ENCODE measurements at places on chromosomes 7 and 10.

GRCh38 chr7:140734096-140734495 is 37.6 kb downstream of the NDUFB2 start:
- DNase-seq = no peak

DNA sequence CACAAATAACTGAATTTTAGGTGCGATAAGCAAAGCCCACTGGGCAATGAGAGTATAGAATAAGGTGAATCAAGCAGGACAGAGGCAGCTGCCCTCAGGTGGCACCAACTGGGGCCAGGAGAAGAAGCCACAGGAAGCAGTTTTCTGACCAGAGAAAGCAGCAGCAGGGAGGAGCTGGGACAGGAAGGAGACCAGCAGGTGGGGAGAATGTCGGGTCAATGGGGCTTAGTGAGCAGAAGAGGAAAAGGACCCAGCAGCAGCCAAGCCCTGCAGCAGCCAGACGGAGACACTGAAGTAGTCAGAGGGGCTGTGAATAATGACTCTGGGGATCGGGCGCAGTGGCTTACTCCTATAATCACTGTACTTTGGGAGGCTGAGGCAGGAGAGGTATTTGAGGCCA is 209.6 kb upstream of the SH2B2 start:
- DNase-seq = no peak

GRCh38 chr7:80110376-80110775 is 24.3 kb upstream of the GNAI1 start:
- no peak for DNase-seq

DNA sequence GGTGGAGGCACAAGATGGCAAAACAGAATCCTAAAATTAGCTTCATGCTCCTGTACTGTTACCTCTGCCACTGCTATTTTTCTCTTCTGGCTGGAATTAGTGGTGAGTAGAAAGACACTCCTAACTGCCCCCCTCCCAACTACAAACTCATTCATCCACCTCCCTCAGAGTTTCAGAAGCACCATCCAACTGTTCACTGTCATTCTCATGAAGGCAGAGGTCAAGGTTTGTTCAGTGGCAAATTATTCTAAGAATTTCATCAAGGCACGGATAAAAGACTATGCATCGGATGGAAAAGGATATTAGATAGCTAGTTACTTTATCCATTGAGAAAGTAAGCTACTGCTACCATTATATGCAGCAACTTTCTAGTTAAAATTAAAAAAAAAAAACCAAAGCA is 59.7 kb downstream of the LRGUK start:
- DNase-seq = no peak

GRCh38 chr7:27895551-27895950 is 155.6 kb downstream of the TAX1BP1 start:
- DNase-seq = no peak

DNA sequence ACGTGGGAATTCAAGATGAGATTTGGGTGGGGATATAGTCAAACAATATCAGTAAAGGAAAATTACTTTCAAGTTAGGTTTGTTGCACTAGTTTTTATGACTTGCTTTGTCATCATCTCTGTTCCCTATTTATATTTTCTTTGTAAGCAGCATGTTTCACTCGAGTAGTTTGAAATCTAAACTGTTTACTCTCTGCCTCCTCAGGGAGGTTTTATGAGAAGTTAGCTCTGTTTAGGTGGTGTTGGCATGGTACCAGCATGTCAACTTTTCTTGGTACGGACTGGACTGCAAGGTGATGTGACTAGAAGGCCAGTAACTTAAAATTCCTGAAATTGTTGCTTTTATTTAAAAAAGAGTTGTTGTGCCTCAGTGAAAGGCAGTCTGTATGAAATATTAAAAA is 59.2 kb upstream of the MTPN start:
- no peak for DNase-seq

DNA sequence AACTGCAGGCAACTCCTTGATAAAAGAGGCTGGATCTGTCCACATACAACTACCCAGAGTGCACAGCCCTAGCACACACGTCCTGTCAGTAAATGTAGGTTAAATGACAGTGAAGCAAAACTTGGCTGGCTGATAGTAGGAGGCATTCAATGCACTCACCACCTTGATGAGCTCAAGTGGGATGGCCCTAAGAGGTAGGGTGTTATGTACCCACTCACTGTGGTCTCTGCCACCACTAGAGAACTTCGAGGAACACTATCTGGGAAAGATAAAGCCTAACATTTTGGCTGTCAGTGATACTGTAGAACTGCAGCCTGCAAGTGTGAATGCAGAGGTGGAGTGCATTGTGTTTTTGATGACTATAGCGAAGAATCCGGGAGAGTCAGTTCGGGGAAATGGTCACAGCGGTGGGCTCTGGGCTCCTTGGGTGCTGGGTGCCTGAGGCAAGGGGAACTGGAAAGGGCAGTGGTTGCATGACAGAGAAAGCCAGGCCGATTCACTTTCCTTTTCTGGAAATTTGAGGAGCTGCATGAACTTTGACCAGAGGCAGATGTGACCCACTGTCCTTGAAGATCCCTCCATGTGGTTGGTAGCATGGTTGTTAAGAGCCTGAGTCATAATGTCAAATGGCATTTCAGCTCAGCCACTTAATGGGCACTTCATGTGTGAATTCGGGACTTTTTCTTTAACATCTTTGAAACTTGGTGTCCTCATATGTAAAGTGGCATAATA is 93.1 kb upstream of the ZPBP start:
- DNase-seq = no peak

DNA sequence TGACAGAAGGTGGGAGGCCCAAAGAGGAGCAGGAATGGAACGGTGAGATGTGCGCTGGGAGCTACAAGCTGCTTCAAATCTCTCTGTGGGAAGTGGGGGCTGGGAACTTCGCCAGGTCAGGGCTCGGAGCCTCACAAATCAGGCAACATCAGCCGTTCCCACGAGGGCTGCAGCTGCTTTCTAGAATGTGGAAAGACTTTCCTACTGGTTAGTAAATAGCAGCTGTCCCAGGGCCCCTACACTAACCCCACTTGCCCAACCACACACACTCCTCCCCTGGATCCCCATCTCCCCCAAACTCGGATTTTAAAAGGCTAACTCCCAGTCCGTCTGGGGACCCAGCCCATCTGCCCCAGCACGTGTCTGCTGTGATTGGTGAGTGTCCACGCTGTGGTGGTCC is 40.6 kb upstream of the PITRM1 start:
- no peak for DNase-seq

GRCh38 chr7:22726345-22726906 is 574 bp upstream of the IL6 start:
- peak; percentile 70 for DNase-seq

GRCh38 chr7:24042028-24042427 is 242.0 kb upstream of the NPY start:
- DNase-seq = no peak

- DNase-seq = no peak
Observed at GRCh38 chr10:75658915-75659314, 227.5 kb downstream of the LRMDA start.

DNA sequence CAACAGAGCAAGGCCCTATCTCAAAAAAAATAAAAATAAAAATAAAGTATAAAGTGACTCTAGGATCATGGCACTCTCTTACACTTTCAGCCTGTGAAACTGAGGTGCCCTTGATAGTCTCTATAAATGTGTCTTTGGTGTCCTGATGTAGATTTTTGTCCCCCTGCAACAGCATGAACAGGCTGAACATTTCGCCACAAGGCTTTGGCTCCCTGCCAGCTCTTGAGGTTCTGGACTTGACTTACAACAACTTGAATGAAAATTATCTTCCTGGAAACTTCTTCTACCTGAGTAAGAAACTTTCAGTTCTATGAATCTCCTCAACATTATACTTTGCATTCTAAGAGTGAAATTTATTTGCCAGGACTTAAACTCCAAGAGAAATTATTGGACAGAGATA is 48.1 kb upstream of the BMS1 start:
- no peak for DNase-seq

- no peak for DNase-seq
Observed at GRCh38 chr7:91033574-91033973, 230.7 kb upstream of the FZD1 start.

GRCh38 chr7:139570626-139571025 is 47.1 kb downstream of the CLEC2L start:
- no peak for DNase-seq

- DNase-seq = peak; percentile 80
Observed at GRCh38 chr10:132571650-132572544, 34.3 kb downstream of the INPP5A start.

DNA sequence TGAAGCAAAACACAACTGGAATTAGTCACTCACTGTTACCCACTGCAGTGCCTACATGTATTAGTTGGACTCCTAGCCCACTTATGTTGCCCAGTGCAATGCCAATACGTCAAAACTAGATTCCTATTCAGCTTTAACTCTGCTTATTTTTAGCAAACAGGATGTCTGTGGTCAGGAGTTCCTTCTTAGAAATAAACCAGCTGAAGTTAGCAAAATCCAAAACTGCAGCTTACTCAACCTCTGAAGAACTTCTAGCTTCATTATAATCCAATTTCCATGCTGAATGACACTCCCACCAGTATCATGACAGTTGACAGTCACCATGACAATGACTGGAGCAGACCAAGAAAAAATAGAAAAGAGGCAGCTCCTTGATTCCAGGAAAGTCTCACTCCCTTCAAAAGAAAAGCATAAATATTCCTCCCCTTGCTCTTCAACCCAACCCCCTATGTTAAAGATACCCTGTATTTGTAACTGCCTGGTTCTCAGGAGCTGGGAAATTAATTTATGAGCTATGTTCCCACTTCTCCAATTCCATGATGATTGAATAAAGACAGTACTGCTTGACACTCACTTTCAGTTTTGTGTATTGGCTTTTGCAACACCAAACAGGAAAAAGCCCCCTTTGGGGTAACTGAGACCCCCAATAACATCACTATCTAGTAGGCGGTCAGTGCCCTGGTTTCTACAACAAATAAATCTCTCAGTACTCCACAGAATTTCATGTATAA is 327.4 kb downstream of the SORCS1 start:
- no peak for DNase-seq

GRCh38 chr7:65731562-65732035 is 141.3 kb upstream of the VKORC1L1 start:
- DNase-seq = peak; percentile 59

DNA sequence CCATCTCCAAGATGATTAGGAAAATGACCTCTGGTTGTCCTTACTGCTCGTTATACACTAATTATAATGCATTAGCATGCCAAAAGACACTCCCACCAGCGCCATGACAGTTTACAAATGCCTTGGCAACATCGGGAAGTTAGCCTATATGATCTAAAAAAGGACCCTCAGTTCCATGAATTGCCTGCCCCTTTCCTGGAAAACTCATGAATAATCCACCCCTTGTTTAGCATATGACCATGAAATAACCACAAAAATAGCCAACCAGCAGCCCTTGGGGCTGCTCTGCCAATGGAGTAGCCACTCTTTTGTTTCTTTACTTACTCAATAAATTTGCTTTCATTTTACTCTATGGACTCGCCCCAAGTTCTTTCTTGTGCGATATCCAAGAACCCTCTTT is 41.6 kb upstream of the KCNMA1 start:
- no peak for DNase-seq

- no peak for DNase-seq
Observed at GRCh38 chr7:149304006-149304405, 42.0 kb downstream of the ZNF783 start.

DNA sequence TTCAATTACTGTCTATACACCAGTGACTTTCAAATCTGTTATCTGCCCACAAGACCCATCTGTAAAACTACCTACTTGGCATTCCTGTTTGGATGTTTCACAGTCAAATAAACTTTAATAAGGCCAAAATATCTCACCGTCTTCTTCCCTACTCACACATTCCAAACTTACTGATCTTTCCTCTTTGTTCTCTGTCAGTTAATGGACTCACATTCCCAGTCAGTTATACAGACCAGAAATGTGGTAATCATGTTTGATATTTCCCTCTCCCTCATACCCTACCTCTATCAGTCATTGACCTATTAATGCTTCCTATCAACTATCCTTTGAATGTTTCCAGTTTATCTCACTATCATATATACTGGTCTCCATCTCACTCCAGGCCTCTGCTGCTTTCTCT is 28.5 kb upstream of the HDAC9 start:
- DNase-seq = no peak

- no peak for DNase-seq
Observed at GRCh38 chr7:135074096-135074495, 73.8 kb upstream of the TMEM140 start.

DNA sequence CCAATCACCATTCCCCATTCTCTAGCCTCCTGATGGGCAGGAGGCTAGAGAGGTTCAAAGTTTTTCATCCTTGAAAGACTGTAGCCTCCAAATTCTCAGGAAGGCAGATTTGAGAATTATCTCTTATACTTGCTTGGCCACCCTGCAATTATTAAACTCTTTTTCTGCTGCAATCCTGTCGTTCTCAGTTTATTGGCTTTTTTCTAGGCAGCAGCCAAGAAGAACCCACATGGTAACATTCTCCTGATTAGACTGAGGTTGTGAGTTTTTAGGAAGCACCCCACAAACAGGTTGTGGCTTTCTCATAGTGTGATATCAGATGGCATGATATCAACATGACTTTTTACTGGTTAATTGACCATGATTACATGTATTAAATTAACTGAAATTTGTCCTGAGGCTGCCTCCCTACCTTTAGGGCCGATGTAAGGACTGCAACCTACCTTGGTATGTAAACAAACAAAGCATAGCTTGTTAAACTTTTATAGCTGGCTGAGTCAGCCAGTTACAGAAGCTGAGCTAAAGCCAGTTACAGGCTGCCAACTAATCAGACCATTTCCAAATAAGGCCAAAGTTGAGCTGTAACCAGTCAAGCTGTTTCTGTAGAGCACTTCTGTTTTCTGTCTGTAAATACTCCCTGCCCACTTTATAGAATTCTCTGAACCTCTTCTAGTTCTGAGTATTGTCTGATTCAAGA is 3.2 kb upstream of the ZNF248 start:
- DNase-seq = no peak

GRCh38 chr10:63536698-63537097 is 15.5 kb downstream of the REEP3 start:
- no peak for DNase-seq

GRCh38 chr10:120486671-120487205 is 29.7 kb downstream of the PLPP4 start:
- no peak for DNase-seq

- no peak for DNase-seq
Observed at GRCh38 chr10:132859084-132859855, 73.3 kb upstream of the NKX6-2 start.

DNA sequence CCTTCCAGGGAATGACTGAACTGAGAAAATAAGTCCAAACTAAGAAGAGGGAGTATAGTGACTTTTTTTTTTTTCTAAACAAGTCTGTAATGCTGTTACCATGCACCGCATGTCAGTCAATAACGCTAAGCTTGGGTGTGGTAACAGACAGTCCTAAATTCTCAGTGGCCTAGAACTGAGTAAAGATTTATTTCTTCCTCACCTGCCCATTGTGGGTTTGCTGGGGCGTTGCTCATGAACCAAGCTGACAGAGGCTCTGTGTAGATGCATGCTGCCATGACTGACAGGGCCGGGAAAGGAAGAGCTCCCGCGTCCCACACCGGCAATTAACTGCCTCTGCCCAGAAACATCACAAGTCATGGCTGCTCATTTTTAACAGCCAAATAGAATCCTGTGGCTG is 25.5 kb upstream of the PRKG1 start:
- no peak for DNase-seq

DNA sequence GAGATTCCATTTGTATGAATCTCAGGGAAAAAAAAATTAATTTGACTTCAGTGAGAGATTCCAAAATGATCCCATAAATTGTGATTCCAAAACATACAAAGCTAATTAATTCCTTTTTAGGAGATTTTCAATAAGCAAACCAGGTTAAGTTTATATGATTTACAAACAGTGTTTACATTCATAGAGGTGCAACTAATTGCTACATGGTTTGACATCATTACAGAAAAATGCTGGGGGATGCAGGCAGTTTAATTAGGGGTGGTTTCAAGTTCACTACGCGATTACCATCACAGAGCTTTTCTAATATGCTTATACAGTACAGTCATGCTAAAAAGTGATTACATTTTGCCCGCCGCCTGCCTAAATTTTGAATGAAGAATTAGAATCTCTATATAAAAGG is 143.2 kb upstream of the MGMT start:
- no peak for DNase-seq

Measured in activated CD8-positive, alpha-beta memory T cell treated with anti-CD3 and anti-CD28 coated beads, Interleukin-2, amount 50 U/mL, for 48 hours (primary cell).